Cardiac septum (tissue), 1 donor: ENCODE measurements at places on chromosomes 1 and 21. TPM values are rescaled to one million over a fixed set of nuclear protein-coding genes. Genes with fewer than 3 reads are reported as not detected.

GRCh38 chr1:38127428-38127827 lies 80.8 kb upstream of the POU3F1 start:
- DNase-seq = no peak

- DNase-seq = no peak
Measured at GRCh38 chr21:30713766-30714165, 4.8 kb downstream of the KRTAP21-3 start.

GRCh38 chr1:54114955-54115354 lies 37.8 kb downstream of the CDCP2 start:
- DNase-seq = no peak

DNA sequence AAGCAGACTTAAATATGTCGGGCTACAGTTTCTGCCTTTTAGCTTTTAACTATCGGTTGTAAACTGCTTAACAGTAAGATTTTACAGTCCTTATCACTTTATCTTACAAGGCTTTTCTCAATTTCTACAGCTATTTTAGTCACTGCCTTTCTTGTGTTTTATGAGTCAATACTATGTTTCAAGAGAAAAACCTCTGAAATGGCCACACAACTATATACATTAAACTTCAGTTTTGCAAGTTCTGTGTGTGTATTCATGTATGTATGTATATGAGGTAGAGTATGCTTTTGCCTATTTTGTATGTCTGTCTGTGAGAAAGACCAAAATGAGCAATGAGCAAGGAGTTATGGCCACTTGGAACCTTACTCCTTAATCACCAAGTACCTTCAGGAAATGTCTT lies 169.8 kb downstream of the SYT2 start:
- no peak for DNase-seq

DNA sequence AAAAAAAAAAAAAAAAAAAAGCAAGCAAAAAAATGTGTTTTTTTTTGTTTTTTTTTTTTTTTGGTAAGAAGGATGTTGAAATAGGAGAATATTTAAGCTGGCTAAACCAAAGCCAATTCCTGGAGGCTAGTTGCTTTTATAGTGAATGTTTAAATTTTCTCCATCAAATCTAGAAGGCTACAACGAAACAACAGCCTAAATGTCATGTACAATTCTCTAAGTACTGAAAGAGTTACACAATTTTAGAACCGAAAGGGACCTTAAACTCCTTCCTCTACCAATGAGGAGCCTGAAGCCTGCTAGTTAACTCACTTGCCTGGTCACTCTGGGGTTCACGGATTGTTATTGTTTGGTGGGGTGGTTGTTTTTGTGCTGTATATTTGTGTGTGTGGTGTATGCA lies 3.5 kb downstream of the WLS start:
- DNase-seq = no peak

The LRRIQ3 gene
- total RNA-seq = 0.43 TPM

DNA sequence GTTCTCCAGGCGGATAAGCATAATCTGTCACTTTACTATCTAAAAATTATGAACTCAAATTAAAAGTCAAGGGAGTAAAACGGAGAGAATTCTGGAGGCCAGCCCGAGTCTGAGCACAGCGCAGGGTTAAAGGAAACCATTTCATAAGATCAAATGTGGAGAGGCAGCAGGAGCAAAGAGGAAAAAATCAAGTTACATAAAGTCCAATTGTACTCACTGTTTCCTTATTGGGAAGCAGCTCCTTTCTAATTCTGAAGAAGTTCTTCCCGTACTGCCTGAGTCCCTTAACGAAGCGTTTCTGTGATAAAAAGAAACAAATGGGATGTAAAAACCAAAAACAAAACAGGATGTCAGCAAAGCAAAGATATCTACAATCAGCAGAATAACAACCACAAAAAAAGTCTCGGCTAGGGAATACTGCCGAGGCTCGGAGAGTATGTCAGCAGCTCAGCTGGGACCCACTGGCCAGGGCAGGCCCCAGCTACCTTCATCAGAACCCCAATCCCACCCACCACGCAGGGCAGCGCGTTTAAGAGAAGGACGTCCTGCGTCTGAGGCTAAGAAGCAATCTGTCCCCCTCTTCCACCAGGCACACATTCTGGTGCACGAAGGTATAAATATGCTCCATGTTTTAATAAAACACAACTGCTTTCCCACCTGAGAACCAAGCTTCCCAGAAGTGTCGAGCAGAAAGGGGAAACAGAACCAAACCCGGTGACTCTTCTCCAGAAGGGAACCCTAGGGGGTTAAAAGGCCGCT lies 104.8 kb downstream of the SLC45A1 start:
- no peak for DNase-seq

The DPT gene
- total RNA-seq = 32.1 TPM

DNA sequence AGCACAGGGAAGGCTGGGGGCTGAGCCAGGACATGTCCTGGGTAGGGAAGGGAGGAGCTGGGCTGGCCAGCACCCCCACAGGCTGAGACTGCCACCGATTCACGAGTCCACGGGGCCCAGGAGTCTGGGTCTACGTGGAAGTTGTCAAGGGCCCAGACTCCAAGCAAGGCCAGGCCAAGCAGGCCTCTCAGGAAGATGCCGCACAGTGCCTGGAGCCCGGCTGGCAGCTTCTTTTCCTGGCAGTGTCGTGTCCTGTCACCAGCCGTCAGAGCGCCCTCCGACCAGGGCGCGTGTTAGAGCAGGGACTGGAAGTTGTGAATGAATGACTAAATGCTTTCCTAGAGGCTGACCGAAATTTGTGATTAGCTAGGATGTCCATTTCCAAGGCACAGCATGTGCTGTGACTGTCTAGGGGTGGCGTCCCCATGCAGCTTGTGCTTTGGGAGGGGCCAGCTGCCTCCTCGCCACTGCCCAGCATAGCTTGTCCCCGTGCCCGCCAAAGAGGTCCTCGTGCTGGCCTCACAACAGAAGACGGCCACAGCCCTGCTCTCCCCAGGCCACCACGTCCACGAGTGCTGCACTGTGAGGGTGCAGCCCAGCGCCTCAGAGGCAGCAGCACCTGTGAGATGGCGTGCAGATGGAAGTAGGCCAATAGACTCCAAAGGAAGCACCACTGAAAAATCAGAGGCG lies 147.4 kb upstream of the COL6A1 start:
- DNase-seq = no peak

GRCh38 chr1:22452481-22452957 lies 868 bp downstream of the ZBTB40 start:
- DNase-seq = no peak

GRCh38 chr1:77757603-77758002 lies 2.0 kb downstream of the USP33 start:
- DNase-seq = no peak

- no peak for DNase-seq
Measured at GRCh38 chr21:29237110-29238052, 61.3 kb upstream of the BACH1 start.

DNA sequence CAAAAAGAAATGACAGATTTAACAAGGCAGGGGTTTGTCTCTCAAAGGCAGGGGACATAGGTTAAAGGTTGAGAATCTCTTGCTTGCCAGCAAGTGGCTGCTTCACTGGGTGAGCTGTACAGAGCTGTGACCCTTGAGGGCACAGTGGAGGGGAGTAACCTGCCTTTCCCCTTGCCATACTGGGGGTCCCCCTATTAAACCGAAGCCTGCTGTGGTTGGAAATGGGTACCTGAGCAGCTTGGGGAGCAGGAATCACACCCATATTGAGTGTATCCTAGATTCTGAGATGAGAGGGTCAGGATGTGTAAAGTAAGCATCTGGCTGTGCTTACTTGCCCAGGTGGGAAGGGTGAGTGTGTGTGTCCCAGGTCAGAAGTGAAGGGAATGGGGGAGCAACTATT lies 31.8 kb downstream of the WNT4 start:
- DNase-seq = no peak

The PIAS3 gene
- 19.7 TPM for total RNA-seq

DNA sequence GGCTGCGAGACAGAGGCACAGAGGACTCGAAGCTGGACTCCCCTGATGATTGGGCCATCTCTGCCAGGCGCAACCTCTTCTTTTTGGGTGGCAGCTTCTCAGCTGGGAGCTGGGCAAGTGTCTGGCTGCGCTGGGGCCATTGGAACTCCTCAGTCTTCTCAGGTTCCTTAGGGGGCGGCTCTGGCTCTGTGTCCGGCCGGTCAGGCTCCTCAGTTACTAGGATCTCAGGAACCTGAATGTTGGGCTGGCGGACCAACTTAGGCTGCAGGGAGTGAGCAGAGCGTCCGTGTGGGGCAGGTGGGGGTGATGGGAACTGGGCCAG lies 97.5 kb upstream of the EDN2 start:
- DNase-seq = no peak

GRCh38 chr1:181124291-181124751 lies 35.8 kb downstream of the IER5 start:
- no peak for DNase-seq

GRCh38 chr21:23401278-23401677 lies 2206.0 kb downstream of the MRPL39 start:
- no peak for DNase-seq

- no peak for DNase-seq
Measured at GRCh38 chr1:12016182-12016581, 3.1 kb upstream of the MIIP start.

GRCh38 chr21:27173053-27173452 lies 206.2 kb upstream of the ADAMTS5 start:
- DNase-seq = no peak

- DNase-seq = no peak
Measured at GRCh38 chr1:191508239-191508638, 650.0 kb upstream of the RGS18 start.

GRCh38 chr1:67052741-67053534 lies 1.0 kb downstream of the SLC35D1 start:
- peak; percentile 78 for DNase-seq

DNA sequence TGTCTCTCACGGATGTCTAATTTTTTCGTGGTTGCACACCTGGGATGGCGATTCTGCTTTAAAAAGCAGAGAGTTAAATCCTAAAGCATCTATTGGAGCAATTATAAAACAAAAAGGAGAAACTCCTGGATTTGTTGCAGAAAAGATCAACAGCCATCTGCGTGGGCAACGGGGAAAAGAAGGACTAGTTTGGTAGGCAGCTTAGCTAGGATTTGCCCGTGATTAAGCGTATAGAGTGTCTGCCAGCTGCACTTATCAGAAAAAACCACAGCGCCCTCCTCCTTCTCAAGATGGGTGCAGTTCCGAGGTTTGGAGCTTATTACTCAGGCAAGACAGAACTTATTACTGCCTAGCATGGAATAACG lies 526 bp upstream of the SLC25A24 start:
- DNase-seq = no peak

GRCh38 chr1:11498956-11499594 lies 20.1 kb downstream of the DISP3 start:
- peak; percentile 17 for DNase-seq

DNA sequence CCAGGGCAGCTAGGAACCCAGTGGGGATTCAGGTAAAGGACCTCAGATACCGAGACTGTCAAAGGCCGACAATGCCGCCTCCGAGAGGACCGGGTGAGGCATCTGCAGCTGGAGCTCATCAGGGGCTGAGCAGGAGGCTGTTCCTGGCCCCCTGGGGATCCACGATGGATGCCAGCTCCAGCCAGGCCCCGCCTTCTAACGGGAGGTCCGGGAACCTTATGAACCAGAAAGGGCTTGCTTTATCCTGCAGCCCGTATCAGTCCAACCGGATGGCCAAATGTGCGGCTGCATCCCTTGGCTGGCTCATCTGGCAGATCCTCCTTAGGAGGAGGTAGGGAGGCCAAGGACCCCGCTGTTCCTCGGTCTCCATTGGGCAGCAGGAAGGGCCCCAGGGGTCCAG lies 32.0 kb downstream of the SLC45A1 start:
- no peak for DNase-seq

DNA sequence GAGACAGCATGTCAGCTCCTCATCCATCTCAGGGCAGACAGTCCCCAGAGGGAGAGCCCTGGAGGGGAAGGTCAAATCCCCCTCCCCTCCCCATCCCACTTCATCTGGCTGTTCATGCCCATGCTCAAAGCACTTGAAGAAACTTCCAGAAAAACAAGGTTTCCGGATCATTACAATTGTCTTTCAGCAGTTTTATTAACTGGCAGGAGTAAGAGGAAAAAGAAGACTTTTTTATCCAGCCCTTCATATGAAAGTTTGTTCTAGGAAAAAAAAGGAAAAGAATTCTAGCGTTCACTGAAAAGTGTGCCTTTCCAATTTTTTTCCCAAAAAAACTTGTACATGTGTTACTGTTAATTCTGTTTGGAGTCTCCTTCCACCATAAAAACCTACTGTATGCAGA lies 145.7 kb upstream of the TIAM1 start:
- DNase-seq = no peak

- DNase-seq = peak; percentile 50
Measured at GRCh38 chr1:234916840-234917239, 211.8 kb downstream of the TOMM20 start.

DNA sequence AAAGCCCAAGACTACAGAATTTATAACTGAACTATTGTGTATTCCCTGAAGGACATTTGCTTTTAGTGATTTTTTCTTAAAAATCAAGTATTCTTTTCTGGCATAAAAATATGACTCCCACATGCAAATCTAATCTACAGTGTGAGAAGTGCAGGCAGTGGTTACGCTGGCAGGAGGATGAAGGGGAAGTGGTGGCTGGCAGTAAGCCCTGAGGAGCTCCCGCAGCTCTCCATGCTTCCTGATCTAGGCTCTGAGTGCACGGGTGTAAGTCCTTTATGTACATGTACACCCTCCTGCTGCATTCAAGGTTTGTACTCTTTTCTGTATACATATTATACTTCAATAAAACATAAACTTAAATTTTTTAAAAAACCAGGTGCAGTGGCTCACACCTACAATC lies 67.5 kb upstream of the PRDX6 start:
- DNase-seq = peak; percentile 76
